ENCODE measurements at places on chromosomes 6 and 20.
A peak's percentile ranks its signal among the peaks of the same experiment; 100 is the strongest.

- no peak for DNase-seq
Measured at GRCh38 chr20:22159276-22159675, 425.1 kb downstream of the FOXA2 start.

DNA sequence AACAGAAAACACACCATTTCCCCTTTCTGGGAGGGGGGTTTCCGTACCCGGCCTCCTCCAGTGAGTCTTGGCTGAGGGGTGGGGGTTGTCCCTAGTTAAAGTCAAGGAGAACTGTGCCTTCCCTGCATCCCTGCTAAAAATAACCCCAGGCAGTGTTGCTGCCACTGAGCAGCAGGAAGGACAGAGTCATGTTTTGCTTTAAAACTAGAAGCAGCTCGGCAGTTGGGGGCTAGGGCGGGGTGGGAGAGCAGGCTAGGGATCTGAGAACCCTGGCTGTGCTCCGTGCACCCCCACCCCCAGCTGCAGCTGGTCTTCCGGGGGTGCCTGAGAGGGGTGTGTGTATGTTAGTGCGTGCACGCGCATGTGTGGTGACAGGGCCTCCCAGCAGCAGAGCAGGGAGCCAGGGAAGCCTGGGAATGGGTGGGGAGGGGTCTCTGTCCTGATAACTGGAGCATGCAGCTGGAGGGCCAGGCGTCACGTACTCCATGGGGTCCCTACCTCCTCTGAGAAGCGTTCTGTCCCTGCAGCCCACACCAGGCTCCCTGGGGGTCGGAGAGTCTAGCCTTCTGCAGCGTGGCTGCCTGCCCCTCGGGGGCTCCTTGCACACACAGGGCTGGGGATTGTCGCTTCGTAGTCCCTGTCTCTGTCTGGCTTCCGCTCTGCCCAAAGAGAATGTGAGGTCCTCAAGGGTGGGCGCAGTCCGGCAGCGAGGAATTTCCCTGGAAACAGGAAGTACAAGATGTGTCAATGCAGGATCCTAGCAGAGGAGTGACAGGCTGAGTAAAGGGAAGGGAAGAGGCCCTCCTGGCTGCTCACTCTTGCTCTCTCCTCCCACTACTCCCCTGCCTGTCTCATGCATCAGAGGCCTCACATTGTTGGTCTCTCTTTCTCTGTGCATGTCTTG is 16.8 kb upstream of the ARMC12 start:
- no peak for DNase-seq

DNA sequence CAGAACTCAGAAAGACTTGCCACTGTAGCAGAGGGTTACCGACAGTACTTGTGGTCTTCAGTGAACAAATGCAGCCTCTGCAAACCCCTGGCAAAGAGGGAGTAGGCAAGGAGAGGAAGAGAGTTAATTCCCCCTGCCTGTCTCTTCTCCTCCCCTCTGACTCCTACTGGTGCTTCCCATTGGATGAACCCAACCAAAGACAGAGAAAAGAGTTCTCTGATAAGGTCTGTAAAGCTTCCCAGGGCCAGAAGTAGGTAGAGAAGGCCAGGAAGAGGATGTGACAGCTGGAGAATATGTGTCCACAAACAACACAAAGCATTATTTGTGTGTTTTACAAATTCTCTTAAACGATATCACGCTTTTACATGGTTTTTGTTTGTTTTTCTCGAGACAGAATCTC is 72.8 kb upstream of the SHLD1 start:
- no peak for DNase-seq

GRCh38 chr20:37007898-37008649 is 56.6 kb upstream of the SAMHD1 start:
- DNase-seq, result peak; percentile 4

GRCh38 chr6:133166766-133167165 is 74.4 kb upstream of the EYA4 start:
- no peak for DNase-seq

GRCh38 chr20:17541596-17541995 is 10.4 kb upstream of the BFSP1 start:
- DNase-seq, result no peak

- no peak for DNase-seq
Measured at GRCh38 chr6:113654396-113654795, 202.7 kb upstream of the MARCKS start.

GRCh38 chr6:28615955-28616747 is 90.5 kb downstream of the GPX5 start:
- no peak for DNase-seq

GRCh38 chr6:346386-347030 is 45.0 kb upstream of the IRF4 start:
- DNase-seq, result no peak

DNA sequence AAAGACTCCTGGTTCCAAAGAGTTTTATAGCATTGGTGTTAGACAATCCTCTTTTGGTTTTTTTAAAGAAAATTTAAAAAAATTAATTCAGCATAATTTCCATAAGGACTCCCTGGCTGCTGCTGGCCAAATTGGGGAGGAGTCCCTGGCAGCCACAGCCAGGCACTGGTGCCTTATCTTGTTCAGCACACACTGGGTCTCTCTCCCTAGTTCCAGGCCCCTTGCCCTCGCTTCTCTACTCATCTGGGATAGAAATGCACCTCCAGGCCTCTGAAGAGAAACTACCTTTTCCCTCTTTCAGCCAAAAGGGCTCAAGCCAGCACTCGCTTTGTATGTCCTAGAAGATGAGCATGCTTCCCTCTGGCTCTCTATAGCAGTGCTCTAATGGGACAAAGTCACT is 13.4 kb upstream of the MAPK13 start:
- no peak for DNase-seq

- DNase-seq, result no peak
Measured at GRCh38 chr6:158264180-158264579, 48.1 kb upstream of the TULP4 start.

- no peak for DNase-seq
Measured at GRCh38 chr6:17816921-17817611, 110.3 kb upstream of the NUP153 start.

- no peak for DNase-seq
Measured at GRCh38 chr6:131998255-131998982, 47.2 kb upstream of the CCN2 start.

GRCh38 chr6:110689275-110689935 is 125.9 kb downstream of the CDK19 start:
- DNase-seq, result no peak

- no peak for DNase-seq
Measured at GRCh38 chr6:16619777-16620176, 141.5 kb downstream of the ATXN1 start.

DNA sequence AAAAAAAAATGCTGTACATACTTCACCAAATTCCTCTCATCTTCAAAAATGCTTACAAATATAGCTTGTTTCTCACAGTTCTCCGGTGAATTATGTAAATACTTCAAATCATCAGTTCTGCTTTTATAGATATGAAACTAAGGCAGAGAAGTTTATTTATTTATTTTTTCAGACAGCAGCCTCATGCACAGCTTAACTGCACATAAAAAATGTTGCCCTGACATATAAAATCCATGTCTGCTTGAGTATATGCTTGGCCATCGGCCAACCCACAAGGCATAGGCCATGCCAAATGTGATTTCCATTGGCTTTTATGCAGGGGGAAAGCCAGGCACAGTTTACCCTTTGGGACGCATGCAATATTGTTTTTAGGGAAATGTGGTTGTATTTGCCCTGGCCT is 57.3 kb upstream of the PHACTR2 start:
- no peak for DNase-seq

DNA sequence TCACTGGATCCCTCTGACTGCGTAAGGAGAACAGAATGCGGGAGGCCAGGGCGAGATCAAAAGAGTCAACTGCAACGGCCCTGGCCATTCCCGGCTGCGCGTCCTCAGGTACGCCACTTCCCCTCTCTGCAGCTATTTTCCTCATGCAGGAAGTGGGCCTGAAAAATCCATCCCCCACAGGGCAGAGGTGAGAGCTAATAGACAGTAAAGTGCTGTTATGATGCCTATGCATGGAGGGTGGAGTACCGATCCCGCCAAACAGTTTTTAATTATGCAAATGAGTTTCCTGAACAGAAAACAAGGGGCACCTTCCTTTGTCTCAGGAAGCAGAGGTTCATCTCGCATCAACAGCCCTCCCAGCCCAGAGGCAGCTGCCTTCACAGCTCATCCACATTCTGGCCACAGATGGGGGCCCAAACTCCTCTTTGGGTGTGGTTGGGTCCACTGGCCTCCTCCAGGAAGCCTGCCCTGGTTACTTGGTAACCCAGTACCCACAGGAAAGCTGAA is 9.3 kb downstream of the PREX1 start:
- no peak for DNase-seq

DNA sequence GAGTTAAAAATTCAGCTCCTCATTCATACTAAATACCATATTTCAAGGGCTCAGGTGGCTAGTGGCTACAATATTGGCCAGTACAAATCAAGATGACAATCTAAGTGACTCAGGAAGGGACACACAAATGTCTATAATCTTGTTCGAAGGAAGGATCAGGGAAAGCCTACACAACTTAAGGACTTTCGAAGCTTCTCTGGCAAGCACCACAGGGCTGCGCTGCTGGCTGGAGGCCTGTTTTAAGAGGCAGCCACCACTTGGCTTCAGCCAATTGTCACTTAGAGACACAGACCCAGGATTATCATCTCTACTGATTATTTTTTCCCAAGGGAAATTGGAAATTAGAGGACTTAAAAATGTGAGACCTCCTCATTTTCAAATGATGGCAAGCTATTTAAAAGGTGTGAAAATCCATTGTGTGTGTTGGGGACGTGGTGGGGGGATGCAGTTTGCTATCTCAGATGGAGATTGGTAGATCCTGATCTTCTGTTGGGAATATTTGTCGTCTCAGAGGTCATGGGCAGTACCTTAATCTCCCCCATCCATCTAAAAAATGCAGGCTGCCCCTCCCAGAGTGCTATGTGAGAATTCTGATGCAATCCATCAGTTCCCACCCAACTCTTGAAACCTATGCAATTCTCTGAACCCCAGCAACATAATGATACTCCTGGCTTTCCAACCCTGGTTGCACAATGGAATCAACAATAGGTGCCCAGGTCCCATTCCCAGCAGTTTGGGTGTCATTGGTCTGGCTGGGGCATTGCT is 11.3 kb downstream of the ARHGAP40 start:
- DNase-seq, result no peak

- no peak for DNase-seq
Measured at GRCh38 chr20:58851221-58851968, 693 bp upstream of the GNAS-AS1 start.

Data from NCI-H1694 (cell line).